Cortex of kidney (tissue), 1 donor: ENCODE measurements at places on chromosomes 7 and 10.

GRCh38 chr7:155874411-155874810, 62.1 kb upstream of the SHH start:
- DNase-seq, result no peak

- no peak for DNase-seq
Measured at GRCh38 chr10:621513-621912, 68.0 kb downstream of the DIP2C start.

DNA sequence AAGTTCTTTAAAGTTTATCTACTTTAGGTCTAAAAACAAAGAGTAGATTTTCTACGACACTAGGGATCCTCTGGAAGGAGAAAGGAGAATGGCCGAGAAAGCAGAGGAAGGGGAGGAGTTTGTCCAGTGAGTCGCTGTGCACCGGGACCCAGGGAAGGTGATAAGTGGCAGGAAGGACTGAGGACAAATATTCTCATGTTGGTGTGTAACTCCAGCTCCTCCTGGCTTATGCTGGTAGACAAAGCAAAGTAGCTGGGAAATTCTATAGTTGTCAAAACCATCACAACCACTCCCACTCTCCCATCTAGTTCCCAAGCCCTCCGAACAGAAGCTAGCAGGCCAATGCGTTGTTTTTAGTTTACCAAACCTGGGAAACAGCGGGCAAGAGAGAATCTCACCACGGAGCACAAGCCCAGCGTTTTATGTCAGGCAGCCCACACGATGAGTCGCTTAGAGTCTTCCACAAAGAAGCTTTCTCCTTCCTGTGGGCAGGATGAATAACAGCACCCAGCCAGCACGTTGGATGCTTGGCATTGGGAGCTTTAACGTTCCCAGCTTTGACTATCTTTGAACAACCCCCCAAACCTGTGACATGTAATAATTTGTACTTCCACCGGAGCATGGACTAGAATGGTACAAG, 32.9 kb upstream of the JCAD start:
- DNase-seq, result no peak

DNA sequence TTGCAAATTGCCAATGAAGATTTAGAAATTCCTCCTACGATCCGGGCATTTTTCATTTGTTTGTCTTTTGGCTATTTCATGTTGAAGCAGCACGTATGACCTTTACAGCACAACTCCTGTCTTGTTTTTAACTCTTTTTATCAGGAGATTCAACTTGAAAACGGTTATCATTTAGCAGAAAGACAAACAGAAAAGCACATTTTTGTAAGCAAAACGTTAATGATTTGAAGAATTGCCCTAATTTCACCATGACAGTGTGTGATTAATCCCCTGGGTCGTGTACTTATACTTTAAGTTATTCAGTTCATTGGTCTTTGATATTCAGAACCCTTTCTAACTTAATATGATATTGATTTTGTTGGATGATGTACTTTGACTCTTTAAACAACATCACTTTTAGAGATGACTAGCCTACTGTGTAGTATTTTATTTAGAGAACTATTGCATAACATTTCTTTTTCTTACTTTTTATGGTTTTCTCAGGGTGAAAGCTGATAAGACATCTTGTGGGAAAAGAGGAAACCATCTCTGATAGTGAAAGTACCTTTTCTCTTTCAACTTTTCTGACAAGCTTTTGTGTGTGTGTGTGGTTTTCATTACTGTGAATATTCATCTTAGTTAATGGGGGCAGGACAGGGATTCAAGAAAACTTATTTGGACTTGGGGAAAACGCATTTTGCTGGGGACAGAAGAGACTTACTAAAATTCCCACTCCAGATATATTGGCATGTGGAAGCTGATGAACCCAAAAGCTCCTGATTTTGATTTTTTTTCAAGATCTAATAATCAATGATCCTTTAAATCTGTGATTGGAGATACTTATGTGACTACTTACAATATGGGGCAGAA, 8.1 kb downstream of the HHEX start:
- no peak for DNase-seq

- DNase-seq, result no peak
Measured at GRCh38 chr10:128506423-128506822, 380.2 kb upstream of the MKI67 start.
